IMR-90 (cell line): ENCODE measurements at places on chromosomes 5 and 9. TPM values are rescaled to one million over a fixed set of nuclear protein-coding genes. Genes with fewer than 3 reads are reported as not detected.
A peak's percentile ranks its signal among the peaks of the same experiment; 100 is the strongest.

COL27A1 gene
- total RNA-seq: 2.2 and 3.2 TPM in 2 replicates

C9orf50 gene
- total RNA-seq: not detected in 2 replicates

PRELID2 gene
- 8.6 and 13.9 TPM in 2 replicates for total RNA-seq

SLC45A2 gene
- total RNA-seq: not detected in 2 replicates

STK10 gene
- total RNA-seq: 15.4 and 16.4 TPM in 2 replicates

ZNF354C gene
- total RNA-seq: 5.6 and 7.2 TPM in 2 replicates

OMD gene
- total RNA-seq: not detected in 2 replicates

MED27 gene
- total RNA-seq: 51.9 and 63.4 TPM in 2 replicates

SMC2 gene
- 12.4 and 21.4 TPM in 2 replicates for total RNA-seq

LURAP1L gene
- 6.1 and 7.2 TPM in 2 replicates for total RNA-seq

- DNase-seq: peak; percentile 19
- H3K4me1 ChIP-seq: no peaks in the 10 kb centered on the region; the same call in 1 of the 2 replicates
- no peak overlapping the region for H3K27ac ChIP-seq
- no peak overlapping the region for H3K4me3 ChIP-seq
- H3K36me3 ChIP-seq: no peaks in the 10 kb centered on the region
Measured at GRCh38 chr9:34500623-34501267, 22.0 kb downstream of the ENHO start.

GRCh38 chr5:177607452-177608192, 7.7 kb downstream of the B4GALT7 start:
- no peaks in the 10 kb centered on the region for H3K27me3 ChIP-seq
- DNase-seq: peak; percentile 76
- no peaks in the 10 kb centered on the region for H3K4me1 ChIP-seq
- H3K27ac ChIP-seq: no peak overlapping the region
- no peak overlapping the region for H3K4me3 ChIP-seq

- no peak overlapping the region for H3K4me3 ChIP-seq
- no peak overlapping the region for H3K27ac ChIP-seq
- H3K27me3 ChIP-seq: no peaks in the 10 kb centered on the region
- H3K36me3 ChIP-seq: peaks cover 45% of the 10 kb centered on the region
- no peak for DNase-seq
Measured at GRCh38 chr9:81595887-81596543, 93.3 kb downstream of the TLE1 start.

DNA sequence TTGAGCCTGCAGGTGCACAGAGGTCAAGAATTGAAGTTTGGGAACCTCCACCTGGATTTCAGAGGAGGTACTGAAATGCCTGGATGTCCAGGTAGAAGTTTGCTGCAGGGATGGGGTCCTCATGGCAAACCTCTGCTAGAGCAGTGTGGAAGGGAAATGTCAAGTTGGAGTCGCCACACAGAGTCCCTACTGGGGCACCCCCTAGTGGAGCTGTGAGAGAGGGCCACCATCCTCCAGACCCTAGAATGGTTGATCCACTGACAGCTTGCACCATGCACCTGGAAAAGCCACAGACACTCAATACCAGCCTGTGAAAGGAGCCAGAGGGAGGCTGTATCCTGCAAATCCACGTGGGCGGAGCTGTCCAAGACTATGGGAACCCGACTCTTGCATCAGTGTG, 78.0 kb downstream of the GABRA1 start:
- H3K27me3 ChIP-seq: no peaks in the 10 kb centered on the region
- H3K27ac ChIP-seq: no peak overlapping the region
- no peak overlapping the region for H3K4me3 ChIP-seq

DNA sequence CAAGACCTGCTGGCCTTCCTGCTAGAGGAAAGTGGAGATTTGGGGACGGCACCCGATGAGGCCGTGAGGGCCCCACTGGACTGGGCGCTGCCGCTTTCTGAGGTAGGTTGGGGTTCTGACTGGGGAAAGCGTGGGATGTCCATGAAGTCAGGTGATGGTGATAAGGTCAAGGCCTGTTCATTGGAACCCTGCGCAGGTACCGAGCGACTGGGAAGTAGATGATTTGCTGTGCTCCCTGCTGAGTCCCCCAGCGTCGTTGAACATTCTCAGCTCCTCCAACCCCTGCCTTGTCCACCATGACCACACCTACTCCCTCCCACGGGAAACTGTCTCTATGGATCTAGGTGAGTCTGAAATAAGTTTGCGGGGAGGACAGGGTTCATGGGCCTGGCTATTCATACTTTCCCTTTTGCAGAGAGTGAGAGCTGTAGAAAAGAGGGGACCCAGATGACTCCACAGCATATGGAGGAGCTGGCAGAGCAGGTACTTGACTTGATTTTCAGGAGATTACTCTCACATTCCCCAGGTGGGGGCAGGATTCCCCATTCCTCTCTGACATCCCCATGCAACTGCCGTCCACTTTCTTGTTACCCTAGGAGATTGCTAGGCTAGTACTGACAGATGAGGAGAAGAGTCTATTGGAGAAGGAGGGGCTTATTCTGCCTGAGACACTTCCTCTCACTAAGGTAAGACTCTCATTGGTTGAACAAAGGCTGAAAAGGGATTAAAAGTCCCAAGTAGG, 505 bp downstream of the CREB3 start:
- H3K27ac ChIP-seq: peak overlapping the region; percentile 75
- H3K4me1 ChIP-seq: peaks cover 12% of the 10 kb centered on the region
- no peaks in the 10 kb centered on the region for H3K27me3 ChIP-seq
- peak overlapping the region; percentile 99 for H3K4me3 ChIP-seq
- peaks cover 24% of the 10 kb centered on the region for H3K36me3 ChIP-seq

- H3K4me3 ChIP-seq: no peak overlapping the region
- no peak overlapping the region for H3K27ac ChIP-seq
- H3K27me3 ChIP-seq: no peaks in the 10 kb centered on the region
- H3K4me1 ChIP-seq: peaks cover 10% of the 10 kb centered on the region
Measured at GRCh38 chr5:96823900-96824380, 16.2 kb upstream of the ERAP1 start.

- no peaks in the 10 kb centered on the region for H3K27me3 ChIP-seq
- peaks cover 34% of the 10 kb centered on the region for H3K36me3 ChIP-seq
- no peak for DNase-seq
- H3K4me1 ChIP-seq: no peaks in the 10 kb centered on the region
- H3K4me3 ChIP-seq: no peak overlapping the region
Measured at GRCh38 chr9:132683873-132684272, 13.6 kb downstream of the GTF3C4 start.

- H3K4me3 ChIP-seq: no peak overlapping the region
- H3K36me3 ChIP-seq: no peaks in the 10 kb centered on the region
- no peak overlapping the region for H3K27ac ChIP-seq
Measured at GRCh38 chr9:82969291-82969690, 93.7 kb downstream of the RASEF start.

DNA sequence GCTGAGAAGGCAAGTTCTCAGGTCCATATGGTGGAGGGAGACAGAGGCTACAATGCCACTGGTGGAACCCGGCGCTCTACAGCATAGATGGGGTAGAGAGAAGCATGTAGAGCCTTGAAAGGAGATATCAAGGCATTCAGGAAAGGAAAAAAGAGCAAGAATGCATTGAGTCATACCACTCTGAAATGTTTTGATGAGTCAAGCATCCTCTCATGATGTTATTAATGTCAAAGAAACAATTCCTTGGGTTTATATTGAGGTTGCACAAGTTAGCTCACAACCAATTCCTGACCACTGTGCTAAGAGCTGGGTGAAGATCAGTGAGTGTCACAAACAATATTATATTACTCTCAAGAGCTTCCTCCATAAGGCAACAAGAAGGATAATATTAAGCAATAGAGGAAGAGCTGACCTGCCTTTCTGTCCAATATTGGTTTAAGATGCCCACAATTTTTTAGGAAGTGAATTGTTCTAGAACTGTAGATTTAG, 178.0 kb downstream of the RFK start:
- DNase-seq: peak; percentile 98
- H3K4me1 ChIP-seq: peaks cover 24% of the 10 kb centered on the region
- H3K4me3 ChIP-seq: no peak overlapping the region
- no peaks in the 10 kb centered on the region for H3K36me3 ChIP-seq
- H3K27me3 ChIP-seq: no peaks in the 10 kb centered on the region
